ENCODE measurements at places on chromosomes 6 and 20.

- no peak for DNase-seq
These were observed 21.5 kb downstream of the TPBG start for GRCh38 chr6:82385102-82385501.

- no peak for DNase-seq
These were observed 455 bp upstream of the ADGRF4 start for GRCh38 chr6:47697925-47698324.

GRCh38 chr20:11677428-11677827, 240.3 kb upstream of the BTBD3 start:
- DNase-seq: no peak

- no peak for DNase-seq
These were observed 1.7 kb downstream of the SLC22A23 start for GRCh38 chr6:3455147-3455568.

GRCh38 chr6:109164331-109164730, 69.0 kb downstream of the CEP57L1 start:
- DNase-seq: no peak

GRCh38 chr20:49186535-49187329, 1.4 kb downstream of the STAU1 start:
- no peak for DNase-seq

- no peak for DNase-seq
These were observed 77.2 kb upstream of the ECI2 start for GRCh38 chr6:4212588-4212987.

- DNase-seq: no peak
These were observed 88.9 kb downstream of the GINS1 start for GRCh38 chr20:25496165-25496967.

DNA sequence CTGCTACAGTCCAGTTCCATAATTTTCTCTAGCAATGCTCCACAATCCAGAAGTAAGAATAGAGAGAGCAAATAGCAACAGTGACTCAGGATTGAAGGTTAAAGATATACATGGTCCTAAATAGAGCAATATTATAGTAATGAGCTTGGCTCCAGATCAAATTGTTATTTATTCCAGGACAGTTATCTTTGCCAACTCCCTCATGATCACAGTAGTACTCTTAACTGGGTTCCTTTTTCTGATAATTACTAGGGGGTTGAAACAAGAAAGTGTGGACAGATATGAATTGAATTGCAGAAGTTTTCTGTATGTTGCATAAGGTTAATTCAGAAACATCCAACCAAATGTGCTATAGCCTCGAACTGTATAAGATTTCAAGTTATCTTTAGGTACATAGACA, 11.9 kb downstream of the FAM184A start:
- no peak for DNase-seq

GRCh38 chr20:23643659-23644058, 5.9 kb upstream of the CST3 start:
- no peak for DNase-seq

GRCh38 chr20:13625304-13625979, 13.3 kb downstream of the TASP1 start:
- no peak for DNase-seq

GRCh38 chr6:43769526-43770371, at the start of gene VEGFA:
VEGFA (plus strand) TSS chr6:43770211.
- peak; percentile 83 for DNase-seq

GRCh38 chr6:118748311-118749062, 97.1 kb upstream of the CEP85L start:
- no peak for DNase-seq

GRCh38 chr6:12403947-12404647, 113.9 kb downstream of the EDN1 start:
- DNase-seq: no peak

- DNase-seq: no peak
These were observed 39.8 kb upstream of the ARHGAP18 start for GRCh38 chr6:129749749-129750120.

GRCh38 chr20:51444467-51444866, 98.1 kb downstream of the NFATC2 start:
- DNase-seq: peak; percentile 28

- DNase-seq: no peak
These were observed 80.8 kb downstream of the SCAF8 start for GRCh38 chr6:154814063-154814462.

DNA sequence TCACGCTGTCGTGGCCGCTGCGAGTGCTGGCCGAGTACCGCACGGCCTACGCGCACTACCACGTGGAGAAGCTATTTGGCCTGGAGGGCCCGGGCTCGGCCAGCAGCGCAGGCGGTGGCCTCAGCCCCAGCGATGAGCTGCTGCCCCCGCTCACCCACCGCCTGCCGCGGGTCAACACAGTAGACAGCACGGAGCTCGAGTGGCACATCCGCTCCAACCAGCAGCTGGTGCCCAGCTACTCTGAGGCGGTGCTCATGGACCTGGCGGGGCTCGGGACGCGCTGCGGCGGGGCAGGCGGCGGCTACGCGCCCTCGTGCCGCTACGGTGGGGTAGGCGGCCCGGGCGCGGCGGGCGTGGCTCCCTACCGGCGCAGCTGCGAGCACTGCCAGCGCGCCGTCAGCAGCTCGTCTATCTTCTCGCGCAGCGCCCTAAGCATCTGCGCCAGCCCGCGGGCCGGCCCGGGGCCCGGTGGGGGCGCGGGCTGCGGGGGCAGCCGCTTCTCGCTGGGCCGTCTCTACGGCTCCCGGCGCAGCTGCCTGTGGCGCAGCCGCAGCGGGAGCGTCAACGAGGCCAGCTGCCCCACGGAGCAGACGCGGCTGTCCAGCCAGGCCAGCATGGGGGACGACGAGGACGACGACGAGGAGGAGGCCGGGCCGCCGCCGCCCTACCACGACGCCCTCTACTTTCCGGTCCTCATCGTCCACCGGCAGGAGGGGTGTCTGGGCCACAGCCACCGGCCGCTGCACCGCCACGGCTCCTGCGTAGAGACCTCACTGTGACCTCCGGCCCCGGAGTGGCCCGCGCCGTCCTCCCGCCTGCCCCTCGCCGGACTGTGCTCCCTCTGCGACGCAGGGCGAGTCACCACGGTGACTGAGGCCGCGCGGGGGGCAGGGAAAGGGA, 5.7 kb downstream of the TMEM151B start:
- DNase-seq: no peak

- peak; percentile 69 for DNase-seq
These were observed 44.4 kb upstream of the LOC128125822 start for GRCh38 chr6:63527658-63528514.

DNA sequence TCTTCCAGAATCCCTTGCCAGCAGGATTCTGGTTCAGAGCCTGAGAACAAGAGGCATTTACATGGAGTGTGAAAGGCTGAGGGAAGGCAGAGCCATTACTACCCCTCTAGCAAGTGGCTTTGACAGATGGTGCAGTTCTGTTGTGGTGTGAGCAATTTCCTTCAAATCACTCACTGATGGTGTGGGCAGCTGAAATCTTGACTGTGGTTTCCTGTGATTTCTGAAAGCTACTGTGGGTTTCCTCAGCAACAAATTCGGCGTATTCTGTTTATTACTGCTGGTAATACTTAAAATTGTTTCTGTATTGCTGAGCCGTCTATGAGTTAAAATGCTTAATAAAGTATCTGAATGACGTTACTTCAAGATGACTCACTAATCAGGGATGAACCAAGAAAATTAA, 181.5 kb upstream of the TCF21 start:
- DNase-seq: peak; percentile 73

DNA sequence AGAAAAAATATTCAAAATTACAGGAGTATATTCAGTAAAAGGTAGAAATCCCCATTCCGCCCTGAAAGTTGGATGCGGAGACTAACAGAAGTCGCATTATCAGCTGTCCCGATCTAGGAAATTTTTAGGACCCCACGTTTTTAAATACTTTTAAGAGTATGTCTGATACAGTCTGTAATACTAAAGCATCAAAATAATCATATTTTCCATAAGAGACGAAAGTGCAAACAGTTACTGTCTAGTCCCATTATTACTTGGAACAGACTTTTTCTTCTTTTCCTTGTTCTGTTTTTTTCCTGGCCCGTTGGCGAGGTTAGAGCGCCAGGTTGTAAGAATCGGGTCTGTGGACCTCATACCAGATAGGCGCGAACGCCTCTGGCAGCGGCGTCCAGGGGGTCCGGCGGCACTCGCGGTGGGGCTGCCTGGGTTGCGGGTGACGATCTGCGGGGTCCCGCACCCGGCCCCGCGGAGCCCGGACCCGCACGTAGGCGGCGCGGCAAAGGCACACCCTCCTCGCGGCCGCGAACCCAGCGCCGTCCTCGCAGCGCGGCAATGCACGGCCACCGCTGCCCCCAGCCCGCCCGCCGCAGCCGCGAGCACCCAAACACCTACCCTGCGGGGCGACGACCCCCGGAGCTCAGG, 460 bp downstream of the PLAGL1 start:
- no peak for DNase-seq

- DNase-seq: no peak
These were observed 68.8 kb downstream of the PFDN4 start for GRCh38 chr20:54276577-54277169.

- no peak for DNase-seq
These were observed 15.9 kb downstream of the NT5E start for GRCh38 chr6:85465762-85466161.

- DNase-seq: no peak
These were observed 294.0 kb downstream of the SOX4 start for GRCh38 chr6:21887231-21888185.

- no peak for DNase-seq
These were observed 118.1 kb downstream of the UST start for GRCh38 chr6:148864941-148865340.

- DNase-seq: no peak
These were observed 891 bp downstream of the RIPPLY2 start for GRCh38 chr6:83854001-83854501.

DNA sequence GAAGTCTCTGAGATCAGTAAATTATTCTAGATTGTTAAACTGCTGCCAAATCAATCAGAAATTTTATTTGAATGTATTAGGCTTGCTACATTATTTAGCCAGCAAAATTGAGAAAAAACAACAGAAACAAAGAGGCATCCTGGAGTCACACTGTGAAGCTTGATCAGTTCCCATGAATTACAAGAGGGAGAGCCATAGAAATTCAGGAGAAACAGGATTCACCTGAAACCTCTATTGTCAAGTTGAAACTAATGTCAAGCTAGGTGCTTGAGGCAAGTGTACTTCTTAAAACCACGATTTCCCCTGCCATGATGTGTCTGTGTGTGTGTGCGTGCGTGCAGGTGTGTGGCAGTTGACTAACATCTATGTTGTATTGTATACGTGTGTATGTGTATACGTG, 439.1 kb upstream of the NOX3 start:
- no peak for DNase-seq

GRCh38 chr20:1881240-1881835, 13.9 kb upstream of the SIRPA start:
- no peak for DNase-seq

- DNase-seq: peak; percentile 7
These were observed 10.3 kb upstream of the TULP1 start for GRCh38 chr6:35522660-35523658.

GRCh38 chr20:54793291-54793992, 318.0 kb downstream of the DOK5 start:
- no peak for DNase-seq

GRCh38 chr6:155782739-155783459, 327.3 kb upstream of the NOX3 start:
- DNase-seq: peak; percentile 19

GRCh38 chr6:35512006-35512405, 690 bp downstream of the TULP1 start:
- DNase-seq: no peak

DNA sequence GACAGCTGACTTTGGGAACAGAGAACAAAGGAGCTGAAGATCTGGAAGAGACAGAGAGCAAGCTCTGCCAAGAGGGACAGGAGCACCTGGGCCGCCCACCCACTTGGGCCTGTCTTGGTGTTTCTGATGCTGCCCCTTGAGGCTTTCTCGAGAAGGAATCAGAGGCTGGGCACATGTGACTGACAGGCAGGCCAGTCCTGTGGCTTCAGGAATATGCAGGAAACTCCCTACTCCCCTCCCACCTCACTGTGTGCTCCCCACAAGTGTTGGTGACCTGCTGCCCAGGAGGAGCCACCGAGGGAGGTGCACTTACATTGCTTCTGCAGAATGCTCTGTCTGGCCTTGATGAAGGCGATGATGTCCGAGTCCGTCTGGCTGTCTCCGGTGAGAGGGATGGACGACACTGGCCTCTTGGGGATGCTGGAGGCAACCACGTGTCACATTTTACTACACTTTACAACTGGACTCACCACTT, 20.9 kb upstream of the KCNK16 start:
- no peak for DNase-seq

- DNase-seq: peak; percentile 54
These were observed 40.8 kb upstream of the FOXP4 start for GRCh38 chr6:41505122-41506049.

DNA sequence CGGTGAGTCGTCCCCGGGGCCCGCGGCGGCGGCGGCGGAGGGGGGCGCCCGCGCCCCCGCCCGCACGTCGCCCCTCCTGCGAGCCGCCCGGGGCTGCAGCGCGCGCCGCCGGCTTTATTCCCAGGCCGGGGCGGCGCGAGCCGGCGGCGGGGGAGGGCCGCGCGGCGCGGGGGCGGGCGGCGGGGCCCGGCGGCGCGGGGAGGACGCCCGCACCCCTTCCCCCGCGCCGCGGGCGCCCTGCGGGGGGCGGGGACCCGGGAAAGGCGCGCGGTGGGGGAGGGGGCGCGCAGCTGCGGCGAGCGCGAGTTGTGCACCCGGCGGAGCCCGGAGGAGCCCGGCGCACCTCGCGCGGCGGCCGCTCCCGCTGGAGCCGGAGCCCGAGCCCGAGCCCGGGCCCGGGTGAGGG, 646 bp downstream of the HMGA1 start:
- DNase-seq: no peak

GRCh38 chr20:18742841-18743240, 70.7 kb upstream of the SCP2D1 start:
- DNase-seq: no peak

DNA sequence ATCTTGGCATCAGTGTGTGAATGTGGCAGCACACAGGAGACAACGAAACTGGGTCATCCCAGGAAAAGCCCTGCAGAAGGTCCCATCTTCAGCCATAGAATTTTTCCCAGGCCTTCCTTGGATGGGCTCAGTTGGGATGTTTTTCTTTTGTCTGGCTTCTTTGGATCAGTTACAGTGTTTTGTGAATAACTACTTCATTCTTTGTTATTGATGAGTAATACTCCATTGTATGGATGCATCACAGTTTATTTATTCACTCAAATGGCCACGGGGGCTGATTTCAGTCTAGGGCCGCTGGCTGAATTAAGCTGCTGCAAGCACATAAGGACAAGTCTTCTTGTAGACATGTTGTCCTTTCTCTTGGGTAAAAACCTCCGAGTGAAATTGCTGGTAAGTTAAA, 81.3 kb upstream of the CD93 start:
- no peak for DNase-seq

- no peak for DNase-seq
These were observed 6.2 kb downstream of the PTPN1 start for GRCh38 chr20:50516180-50516934.

- no peak for DNase-seq
These were observed 63.5 kb upstream of the COL10A1 start for GRCh38 chr6:116189472-116189871.

GRCh38 chr6:15171026-15171425, 74.8 kb upstream of the JARID2 start:
- no peak for DNase-seq

DNA sequence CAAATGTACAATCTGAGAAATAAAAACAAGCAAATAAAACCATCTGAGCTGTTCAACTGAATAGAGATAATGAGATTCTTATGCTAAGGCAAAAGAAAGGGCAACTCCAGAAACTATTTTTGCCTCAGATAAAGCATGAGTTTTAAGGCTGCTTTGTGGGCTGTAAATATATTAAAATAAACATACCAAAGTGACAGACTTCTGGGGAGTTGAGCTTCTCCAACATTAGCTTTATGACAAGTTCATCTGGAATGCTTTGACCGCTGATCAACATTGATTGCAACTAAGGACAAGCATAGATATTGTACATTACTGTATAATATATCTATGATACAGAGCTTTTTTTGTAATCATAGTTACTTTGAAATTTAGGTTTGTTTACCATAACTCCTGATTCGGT, 19.3 kb downstream of the AK9 start:
- DNase-seq: no peak
